ENCODE measurements at places on chromosomes 7 and 10. TPM values are rescaled to one million over a fixed set of nuclear protein-coding genes. Genes with fewer than 3 reads are reported as not detected.

- no peak overlapping the region for H3K4me3 ChIP-seq
- no peak overlapping the region for H3K27ac ChIP-seq
- no peaks in the 10 kb centered on the region for H3K36me3 ChIP-seq
- H3K4me1 ChIP-seq, result no peaks in the 10 kb centered on the region
- no peaks in the 10 kb centered on the region for H3K27me3 ChIP-seq
Measured at GRCh38 chr7:39606352-39606751, 17.0 kb upstream of the RALA start.

GRCh38 chr10:77492368-77492994 is 145.1 kb downstream of the KCNMA1 start:
- no peaks in the 10 kb centered on the region for H3K27me3 ChIP-seq
- no peak overlapping the region for H3K4me3 ChIP-seq
- DNase-seq, result no peak
- no peak overlapping the region for H3K27ac ChIP-seq

GRCh38 chr10:128418819-128419218 is 292.6 kb upstream of the MKI67 start:
- H3K27me3 ChIP-seq, result no peaks in the 10 kb centered on the region
- no peak overlapping the region for H3K27ac ChIP-seq
- H3K4me1 ChIP-seq, result no peaks in the 10 kb centered on the region

DNA sequence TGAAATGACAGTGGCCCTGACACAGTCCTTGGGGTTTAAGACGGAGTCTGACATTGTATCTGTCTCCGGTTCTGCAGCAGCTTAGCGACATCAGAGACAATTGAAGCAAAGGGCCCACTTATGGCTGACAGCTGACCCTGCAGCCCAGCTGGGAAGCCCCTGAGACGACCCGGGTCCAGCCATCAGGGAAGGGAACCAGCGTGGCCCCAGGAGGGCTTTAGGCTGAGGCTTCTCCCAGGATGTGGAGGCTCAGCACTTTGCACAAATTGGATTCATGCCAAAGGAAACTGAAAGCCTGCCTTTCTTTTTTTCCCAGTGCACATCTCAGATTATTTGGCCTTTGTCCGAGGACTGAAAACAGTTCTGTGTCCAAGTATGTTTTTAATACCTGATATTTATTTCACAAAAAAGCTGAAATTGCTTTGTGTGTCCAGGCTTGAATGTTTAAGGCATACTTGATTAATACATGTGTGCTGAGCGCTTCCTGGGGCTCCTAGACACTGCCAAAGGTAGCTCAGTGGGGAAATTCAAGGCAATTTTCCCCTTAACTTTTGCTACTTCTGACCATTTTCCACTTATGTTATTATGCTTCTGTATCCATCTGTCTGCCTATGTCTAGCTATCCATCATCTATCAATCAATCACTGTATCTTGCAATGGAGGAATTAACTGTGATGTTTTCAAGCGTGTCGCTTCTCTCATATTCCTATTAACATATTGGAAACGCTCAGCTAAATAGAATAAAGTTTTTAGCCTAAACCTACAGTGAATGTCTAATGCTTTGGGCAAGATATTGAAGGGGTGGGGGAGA is 34.8 kb downstream of the KLF6 start:
- no peaks in the 10 kb centered on the region for H3K27me3 ChIP-seq
- H3K4me3 ChIP-seq, result peak overlapping the region; percentile 40
- H3K36me3 ChIP-seq, result no peaks in the 10 kb centered on the region

GRCh38 chr7:144384071-144384470 is 19.4 kb downstream of the NOBOX start:
- H3K36me3 ChIP-seq, result peaks cover 2% of the 10 kb centered on the region
- no peaks in the 10 kb centered on the region for H3K27me3 ChIP-seq
- H3K27ac ChIP-seq, result peak overlapping the region; percentile 30
- no peaks in the 10 kb centered on the region for H3K4me1 ChIP-seq
- DNase-seq, result peak; percentile 51

GRCh38 chr7:7201578-7202374 is 19.4 kb downstream of the C1GALT1 start:
- H3K27ac ChIP-seq, result peak overlapping the region; percentile 66
- peaks cover 8% of the 10 kb centered on the region for H3K4me1 ChIP-seq
- no peaks in the 10 kb centered on the region for H3K36me3 ChIP-seq

- no peaks in the 10 kb centered on the region for H3K27me3 ChIP-seq
- H3K36me3 ChIP-seq, result no peaks in the 10 kb centered on the region
- no peaks in the 10 kb centered on the region for H3K4me1 ChIP-seq
Measured at GRCh38 chr7:91814189-91814588, 66.3 kb downstream of the MTERF1 start.

DNA sequence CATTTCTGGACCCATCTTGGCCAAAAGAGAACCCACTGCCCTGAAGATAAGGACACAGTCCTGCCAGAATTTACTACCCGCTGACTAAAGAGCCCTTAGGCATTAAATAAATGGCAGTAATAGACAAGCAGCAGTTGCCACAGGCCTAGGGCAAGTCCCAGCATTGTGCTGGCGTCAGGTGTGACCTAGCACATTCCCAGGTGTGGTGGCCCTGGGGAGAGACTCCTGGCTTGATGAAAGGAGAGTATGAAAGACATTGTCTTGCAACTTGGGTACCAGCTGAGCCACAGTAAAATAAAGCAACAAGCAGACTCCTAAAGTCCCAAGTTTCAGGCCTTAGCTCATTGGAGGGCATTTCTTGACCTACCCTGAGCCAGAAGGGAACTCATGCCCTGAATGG is 715.7 kb upstream of the SORCS1 start:
- DNase-seq, result no peak
- no peak overlapping the region for H3K4me3 ChIP-seq
- H3K27ac ChIP-seq, result no peak overlapping the region
- H3K36me3 ChIP-seq, result no peaks in the 10 kb centered on the region
- no peaks in the 10 kb centered on the region for H3K4me1 ChIP-seq

Gene PUS7
- total RNA-seq, result 10.6 TPM

Gene TYW1
- 20.7 TPM for total RNA-seq

Gene SKIDA1
- 2.9 TPM for total RNA-seq

Gene GBX1
- total RNA-seq, result not detected

Gene SFTPD
- 1.7 TPM for total RNA-seq
